ENCODE measurements at places on chromosomes 6 and 20.

DNA sequence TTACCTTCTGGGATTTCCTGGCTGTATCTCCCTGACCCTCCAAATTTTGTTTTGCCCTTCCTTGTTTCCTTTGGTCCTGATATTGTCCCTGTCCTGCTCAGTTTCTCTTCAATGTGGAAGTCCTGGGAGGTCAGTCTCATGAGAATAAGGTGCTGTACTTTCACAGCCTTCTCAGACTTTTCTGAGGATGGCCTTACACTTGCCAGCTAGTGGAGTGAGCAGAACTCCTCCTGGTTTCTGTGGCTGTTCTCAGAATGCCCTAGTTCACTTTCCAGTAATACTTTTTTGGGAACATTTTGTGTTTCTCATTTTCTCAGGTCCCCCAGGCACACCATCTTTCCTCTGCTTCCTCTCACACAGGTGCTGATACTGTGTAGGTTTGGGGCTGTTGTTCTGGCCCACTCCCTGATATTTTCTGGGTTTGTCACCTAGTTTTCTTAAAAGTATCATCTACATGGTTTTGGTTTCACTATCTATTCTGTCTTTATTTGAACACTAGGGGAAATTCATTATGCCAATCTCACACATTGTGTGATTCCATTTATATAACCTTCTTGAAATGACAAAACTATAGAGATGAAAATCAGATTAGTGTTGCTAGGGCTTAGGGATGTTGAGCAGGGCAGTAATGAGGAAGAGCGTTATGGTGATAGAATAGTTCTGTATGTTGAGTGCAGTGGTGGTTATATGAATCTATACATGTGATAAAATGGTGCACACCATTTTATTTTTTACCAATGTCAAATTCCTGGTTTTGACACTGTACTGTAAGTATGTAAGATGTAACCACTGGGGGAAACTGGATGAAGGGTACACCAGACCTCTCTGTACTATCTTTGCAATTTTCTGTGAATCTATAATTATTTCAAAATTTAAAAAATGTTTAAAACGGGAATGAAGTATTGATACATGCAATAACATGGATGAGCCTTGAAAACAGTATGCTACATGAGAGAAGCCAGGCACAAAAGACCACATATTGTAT, 27.2 kb upstream of the BRPF3 start:
- DNase-seq: peak; percentile 3

- no peak for DNase-seq
These were observed 204.4 kb upstream of the ID4 start for GRCh38 chr6:19632786-19633185.

DNA sequence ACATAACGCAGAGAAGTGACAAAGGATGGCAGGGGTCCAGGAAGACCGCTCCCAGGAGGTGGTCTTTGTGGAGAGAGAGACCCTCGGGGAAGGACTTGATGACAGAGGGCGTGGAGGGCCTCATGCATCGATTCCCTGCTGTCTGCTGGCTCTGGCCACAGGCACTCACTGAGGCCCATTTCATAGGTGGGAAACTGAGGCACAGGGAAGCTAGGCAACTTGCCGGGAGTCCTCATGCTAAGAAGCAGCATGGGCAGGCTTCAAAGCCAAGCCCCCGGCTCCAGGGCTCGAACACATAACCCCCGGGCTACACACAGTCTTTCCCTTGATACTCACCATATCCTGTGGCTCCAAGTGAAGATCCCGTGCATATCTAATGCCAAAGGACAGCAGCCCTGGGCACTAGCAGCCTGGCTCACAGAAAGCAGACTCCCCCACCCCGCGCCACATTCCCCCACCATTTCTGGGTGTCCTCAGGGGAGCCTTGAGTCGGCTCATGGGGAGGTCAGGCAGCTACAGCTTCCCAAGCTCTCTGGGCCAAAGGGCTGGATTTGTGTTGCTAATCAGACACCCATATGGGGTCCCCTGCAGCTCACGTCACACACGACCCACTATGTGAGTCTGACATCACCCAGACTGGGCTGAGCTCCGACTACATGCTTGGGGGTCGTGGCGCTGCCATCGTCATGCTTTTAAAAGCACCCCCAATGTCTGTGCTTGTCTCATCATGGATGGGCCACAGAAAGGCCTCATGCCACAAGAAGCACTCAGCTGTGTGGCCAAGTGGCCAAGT, 130.9 kb upstream of the PMEPA1 start:
- no peak for DNase-seq

GRCh38 chr6:116572162-116572561, 858 bp downstream of the RWDD1 start:
- DNase-seq: no peak

DNA sequence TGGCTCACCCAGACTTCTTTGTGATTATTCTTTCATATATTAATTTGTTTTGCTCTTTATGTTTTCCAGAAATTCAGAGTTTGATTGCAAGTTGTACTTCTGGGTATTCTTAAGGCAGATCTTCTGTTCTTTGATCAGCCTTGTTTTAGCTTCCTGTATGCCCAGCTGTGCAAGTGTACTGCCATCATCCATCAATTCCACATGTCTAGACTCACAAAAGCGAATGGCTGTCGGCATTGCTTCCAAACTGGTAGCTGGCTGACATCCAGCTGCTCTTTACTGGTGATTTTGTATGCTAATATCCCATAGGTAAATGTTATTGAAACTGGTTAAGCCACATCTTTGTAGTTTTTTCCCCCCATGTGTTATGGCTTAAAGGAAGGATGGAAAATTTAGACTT, 1084.8 kb upstream of the CITED2 start:
- DNase-seq: no peak

DNA sequence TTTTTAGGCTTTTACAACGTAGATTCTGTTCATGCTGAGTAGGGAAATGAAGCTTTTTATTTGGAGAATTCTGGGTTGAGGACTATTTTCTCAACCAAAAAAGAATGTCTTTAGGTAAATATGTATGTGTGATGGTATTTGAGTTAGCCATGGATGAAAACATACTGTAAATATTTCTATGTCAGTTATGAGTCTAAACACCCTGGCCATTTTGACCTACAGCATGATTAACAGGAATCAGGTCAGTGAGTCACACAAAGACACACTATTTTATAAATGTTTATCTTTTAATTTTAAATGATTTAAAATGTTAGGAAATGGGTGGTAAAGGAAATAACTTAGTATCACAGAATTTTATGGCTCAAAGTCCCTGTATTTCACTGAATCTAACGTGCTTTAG, 851.7 kb upstream of the MAP3K7 start:
- DNase-seq: no peak

- peak; percentile 40 for DNase-seq
These were observed at the start of gene HLA-DOB for GRCh38 chr6:32816746-32817204. Gene HLA-DOB (minus strand): TSS chr6:32817002. CDS start chr6:32816951, 51 bp downstream.

DNA sequence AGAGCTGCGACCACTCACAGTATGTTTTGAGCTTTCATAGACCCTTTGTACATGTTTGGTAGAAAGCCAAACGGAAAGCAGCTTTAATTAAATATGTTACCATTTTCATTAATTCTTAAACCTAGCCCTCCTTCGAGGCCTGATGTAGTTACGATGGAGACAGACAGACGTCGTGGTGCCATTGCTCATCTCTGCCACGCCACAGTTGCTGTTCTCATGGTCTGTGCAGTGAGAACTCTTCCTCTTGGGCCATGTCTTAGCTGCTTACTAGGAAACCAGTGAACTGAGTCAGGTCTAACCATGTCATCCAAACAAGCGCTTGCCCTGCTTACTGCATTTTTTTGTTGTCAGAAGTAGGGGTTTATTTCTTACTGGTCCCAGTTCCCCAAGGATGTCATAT, 62.8 kb downstream of the SNX9 start:
- DNase-seq: no peak

DNA sequence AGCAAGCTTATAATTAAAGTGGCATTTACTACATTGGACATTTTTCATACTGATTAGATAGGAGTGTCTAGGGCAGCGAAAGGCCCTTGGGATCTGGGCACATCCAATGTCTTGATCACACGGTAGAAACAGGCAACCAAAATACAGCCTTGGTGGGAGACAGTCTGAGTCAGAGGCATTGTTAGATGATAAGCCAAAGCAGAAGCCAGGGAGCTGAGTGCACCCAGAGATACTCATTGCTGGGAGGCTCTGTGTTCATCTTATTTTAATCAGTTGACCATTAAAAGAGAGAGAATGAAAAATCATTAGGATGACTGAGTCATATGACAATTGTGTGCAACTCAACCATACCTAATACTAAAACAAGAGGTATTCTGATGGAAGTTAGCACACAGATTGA, 109.5 kb downstream of the LCA5 start:
- DNase-seq: no peak

GRCh38 chr20:21024420-21024819, 81.7 kb downstream of the LINC00237 start:
- DNase-seq: no peak

- no peak for DNase-seq
These were observed 10.1 kb downstream of the AAR2 start for GRCh38 chr20:36246401-36246800.

DNA sequence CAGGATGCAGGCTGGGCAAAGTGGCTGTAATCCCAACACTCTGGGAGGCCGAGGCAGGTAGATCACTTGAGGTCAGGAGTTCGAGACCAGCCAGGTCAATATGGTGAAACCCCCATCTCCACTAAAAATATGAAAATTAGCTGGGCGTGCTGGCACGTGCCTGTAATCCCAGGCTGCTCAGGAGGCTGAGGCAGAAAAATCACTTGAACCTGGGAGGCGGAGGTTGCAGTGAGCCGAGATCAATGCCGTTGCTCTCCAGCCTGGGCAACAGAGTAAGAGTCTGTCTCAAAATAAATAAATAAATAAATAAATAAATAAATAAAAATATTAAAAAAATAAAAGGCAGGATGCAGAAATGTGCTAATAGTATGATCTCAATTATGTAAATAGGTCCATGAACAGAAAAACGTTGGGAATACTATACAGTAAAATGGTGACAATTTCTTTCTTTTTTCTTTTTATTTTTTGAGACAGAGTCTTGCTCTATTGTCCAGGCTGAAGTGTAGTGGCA, 8.4 kb upstream of the CBFA2T2 start:
- DNase-seq: no peak

- DNase-seq: no peak
These were observed 146.9 kb upstream of the SGK1 start for GRCh38 chr6:134464690-134465411.

DNA sequence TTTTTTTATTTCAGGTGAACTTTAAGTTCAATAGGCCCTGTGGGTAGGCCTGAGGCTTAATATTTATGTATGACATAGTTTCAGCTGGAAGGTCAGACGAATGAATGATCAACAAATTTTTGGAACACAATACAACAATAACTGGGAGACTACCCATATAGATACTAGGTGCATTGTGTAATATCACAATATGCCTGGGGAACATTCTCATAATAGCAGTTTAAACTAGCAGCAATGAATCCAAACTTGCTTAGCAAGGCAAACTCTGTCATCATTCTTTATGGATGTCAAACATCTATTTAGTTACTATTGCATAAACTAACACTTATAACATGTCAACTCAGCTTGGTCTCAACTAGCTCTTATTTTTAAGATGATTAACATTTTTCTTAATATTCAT, 49.3 kb downstream of the ELOVL4 start:
- no peak for DNase-seq

DNA sequence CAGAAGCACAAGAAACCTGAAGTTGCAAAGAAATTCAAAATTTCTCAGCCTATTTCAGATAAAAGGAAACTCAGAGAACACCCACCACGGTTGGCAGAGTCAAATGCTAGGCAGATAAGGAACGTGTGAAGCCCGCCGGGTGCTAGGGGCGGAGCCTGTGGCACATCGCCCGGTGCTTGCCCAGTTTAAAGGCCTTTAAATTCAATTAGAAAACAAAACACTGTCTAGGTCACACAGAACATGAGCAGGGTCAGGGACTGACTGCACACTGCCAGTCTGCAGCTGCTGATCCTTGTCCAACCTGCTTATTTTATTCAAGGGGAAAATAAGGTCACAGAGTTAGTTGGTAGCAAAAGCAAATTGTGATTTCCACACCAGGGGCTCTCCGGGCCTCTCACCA, 75.8 kb downstream of the PSMG4 start:
- no peak for DNase-seq

DNA sequence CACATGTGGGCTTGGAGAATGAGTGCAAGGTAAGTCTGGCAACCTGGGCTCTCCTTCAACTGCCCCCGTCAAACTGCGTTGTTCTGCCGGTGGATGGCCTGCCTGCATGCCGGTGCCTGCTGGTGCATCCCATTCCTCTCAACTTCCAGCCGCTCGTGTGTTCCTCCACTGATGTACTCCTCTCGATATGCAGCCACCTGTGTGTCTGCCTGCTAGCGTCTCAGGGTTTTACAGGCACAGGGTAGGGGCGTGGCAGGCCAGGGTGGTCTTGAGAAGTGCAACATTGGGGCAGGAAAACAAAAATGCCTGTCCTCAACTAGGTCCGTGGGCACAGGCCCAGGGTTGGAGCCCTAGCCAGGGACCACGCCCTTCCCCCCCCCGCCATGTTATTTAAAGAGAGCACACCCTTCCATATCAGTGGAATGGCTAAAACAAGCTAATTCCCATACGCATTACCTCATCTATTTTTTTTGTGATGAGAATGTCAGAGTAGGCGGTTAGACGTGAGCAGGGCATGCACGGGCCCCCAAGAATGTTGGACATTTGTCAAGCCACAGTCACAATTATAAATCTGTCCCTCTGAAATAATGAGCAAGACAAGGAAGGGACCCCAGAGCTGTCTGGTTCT, 33.2 kb downstream of the SERPINB6 start:
- no peak for DNase-seq

DNA sequence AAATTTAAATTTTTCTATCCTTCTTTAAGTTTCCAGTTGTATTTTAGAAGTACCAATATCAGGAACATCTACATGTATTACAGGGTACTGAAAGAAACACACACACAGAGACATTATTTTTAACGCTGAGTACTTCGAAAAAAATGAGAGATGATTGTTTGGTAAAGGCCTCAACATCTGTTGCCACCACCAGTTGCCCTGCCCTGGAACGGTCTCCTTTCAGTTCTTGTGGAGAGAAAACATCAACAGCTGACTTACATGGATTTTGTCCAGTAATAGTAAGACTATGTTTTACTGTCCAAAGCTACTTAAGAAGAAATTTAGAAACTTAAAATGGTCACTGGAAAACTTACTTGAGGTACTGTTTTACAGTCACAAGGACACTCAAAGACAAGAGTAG, 16.7 kb downstream of the HMGCLL1 start:
- no peak for DNase-seq

- DNase-seq: no peak
These were observed 4.7 kb upstream of the CCN6 start for GRCh38 chr6:112049026-112049799.
